ENCODE measurements at places on chromosomes 13 and 19.
A peak's percentile ranks its signal among the peaks of the same experiment; 100 is the strongest.

DNA sequence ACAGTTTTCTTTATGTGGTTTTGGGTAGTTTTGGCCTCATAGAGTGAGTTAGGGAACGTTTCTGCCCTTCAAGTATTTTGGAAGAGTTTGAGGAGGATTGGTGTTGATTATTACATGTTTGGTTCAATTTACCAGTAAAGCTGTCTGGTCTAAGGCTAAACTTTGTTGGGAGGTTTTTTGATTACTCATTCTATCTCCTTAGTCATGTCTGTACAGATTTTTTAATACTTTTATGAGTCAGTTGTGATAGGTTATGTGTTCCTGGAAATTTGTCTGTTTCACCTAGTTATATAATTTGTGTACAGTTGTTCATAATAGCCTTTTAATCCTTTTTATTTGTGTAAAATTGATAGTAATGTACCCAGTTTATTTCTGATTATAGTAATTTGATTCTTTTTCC is 20.4 kb downstream of the RNF17 start:
- DNase-seq: no peak

DNA sequence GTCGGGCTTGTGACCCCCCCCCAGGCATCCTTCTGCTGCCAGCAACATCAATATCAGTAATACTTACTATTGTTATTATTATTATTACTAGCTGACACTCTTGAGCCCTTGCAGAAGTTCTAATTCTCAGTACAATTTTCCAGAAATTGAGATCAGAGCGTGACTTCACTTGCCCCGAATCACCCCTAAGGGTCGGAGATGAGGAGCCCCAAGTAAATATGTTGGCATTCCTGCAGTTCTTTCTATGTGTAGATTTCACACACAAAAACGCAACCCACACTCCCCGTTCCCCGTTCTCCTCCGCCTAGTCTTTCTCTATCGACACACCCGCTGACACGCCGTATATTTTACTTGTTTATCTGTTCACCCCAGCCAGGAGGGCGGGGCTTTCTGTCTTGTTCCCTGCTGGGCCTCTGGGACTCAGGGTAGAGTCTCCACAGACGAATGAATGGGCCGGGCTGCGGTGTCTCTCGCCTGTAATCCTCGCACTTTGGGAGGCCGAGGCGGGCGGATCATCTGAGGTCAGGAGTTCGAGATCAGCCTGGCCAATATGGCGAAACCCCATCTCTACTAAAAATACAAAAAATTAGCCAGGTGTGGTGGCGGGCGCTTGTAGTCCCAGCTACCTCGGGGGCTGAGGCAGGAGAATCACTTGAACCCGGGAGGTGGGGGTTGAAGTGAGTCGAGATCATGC is 14.7 kb downstream of the TLE5 start:
- peak; percentile 66 for DNase-seq

GRCh38 chr19:40274585-40275544 is 10.3 kb downstream of the AKT2 start:
- DNase-seq: no peak

DNA sequence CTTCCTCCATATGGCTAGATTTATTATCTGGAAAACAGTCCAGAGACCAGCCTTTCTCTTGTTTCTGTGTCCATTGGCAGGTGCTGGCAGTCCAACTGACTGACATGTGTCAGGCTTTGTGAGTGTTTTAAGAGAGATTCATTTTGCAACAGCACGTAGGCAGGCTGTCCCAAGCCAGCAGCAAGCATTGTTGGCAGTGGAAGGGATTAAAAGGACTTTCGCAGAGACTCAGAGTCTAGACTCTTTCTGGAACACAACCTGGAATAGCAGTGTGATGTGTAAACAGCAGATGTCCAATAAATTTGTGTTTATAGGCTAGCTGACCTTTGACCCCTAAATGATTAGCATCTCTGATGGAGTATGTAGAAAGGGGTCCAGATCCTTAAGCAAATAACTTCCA is 222.2 kb upstream of the SERP2 start:
- DNase-seq: no peak

GRCh38 chr13:73672492-73672891 is 461.7 kb downstream of the KLF12 start:
- DNase-seq: no peak

- DNase-seq: no peak
Measured at GRCh38 chr13:38180126-38180525, 169.5 kb upstream of the UFM1 start.

GRCh38 chr19:16228637-16229321 is 31.1 kb downstream of the AP1M1 start:
- DNase-seq: no peak

GRCh38 chr13:75579529-75579928 is 29.9 kb downstream of the UCHL3 start:
- no peak for DNase-seq

- no peak for DNase-seq
Measured at GRCh38 chr19:49362929-49363267, 682 bp upstream of the TEAD2 start.

DNA sequence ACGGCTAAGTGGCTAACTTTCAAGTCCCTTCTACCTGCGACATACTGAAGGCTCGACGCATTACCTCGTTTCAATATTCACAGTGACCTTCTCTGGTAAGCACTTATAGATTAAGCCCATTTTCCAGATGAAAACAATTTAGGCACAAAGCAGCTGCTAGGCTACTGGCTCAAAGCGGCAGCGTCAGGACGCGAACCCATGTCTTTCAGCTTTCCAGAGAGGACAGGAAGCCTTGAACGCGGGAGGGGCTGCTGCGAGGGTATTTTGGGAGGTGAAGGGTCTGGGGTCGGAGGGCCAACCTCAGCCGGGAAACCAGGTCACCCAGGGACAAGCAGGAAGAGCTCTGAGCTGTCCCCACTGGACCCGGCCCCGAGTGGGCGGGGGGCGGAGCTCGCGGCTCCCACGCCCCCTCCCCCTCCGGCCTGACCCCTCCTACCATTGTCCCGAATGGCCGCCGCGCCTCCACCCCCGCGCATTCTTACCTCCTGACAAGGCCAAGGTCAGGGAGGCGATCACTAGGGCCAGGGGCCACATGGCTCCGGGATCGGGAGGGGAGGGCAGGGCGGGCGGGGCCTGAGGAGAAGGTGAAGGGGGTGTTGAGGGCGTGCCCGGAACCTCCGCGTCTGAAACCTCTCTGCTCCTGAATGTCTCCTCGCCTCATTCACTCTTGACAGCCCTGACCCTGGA is at the start of gene KLK13:
TSS of gene KLK13 (minus strand) at position 559 of the 687 bp plus-strand sequence. CDS start at position 534, 25 bp downstream.
- no peak for DNase-seq

DNA sequence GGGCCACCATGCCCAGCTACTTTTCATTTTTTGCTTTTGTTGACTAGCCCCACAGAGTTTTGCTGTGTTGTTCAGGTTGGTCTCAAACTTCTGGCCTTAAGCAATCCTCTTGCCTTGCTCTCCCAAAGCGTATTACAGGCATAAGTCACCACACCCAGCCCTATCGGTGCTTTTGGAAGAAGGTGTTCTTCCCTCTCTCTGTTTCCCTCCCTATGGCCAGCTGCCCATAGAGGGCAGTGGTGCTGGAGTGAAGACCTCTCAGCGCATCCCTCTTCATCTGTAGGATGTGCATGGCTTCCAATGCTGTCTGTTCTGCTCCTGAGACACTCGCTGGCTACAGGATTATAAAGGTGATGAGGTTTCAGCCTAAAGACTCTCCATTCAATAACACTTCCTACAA is 1.3 kb upstream of the CD22 start:
- no peak for DNase-seq

DNA sequence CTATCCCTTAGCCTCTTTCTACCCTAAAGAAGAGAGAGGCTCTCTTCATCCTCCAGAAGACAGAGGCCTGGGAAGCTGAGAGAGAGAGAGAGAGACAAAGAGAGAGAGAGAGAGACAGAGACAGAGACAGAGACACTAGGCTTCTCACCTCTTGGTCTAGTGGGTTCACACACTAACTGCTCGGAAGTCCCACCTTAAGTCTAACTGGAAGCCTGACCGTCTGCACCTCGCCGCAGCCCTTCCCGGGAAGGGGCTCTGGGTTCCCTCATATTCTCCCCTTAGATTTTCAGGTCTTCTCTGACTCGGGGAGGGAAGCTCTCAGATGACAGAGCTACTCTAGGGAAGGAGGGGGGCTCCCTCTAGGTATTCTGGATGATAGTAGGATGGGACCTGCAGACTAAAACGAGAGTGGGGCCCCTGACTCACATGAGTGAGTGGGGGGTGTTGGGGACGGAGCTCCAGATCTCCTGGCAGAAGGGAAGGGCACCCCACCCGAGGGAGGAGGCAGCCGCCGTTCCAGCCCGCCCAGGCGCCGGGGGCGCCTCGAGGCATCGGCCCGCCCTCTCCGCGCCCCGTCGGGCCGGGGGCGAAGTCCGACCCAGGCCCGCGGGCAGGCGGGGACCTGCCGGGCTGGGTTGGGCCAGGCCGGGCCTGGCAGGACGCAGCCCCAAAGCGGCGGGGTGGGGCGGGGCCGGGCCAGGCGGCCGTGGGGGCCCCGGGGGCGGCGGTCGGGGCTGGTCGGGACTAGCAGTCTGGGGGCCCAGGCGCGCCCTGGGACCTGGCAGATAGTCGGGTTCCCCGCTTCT is 2.0 kb upstream of the JUNB start:
- no peak for DNase-seq

DNA sequence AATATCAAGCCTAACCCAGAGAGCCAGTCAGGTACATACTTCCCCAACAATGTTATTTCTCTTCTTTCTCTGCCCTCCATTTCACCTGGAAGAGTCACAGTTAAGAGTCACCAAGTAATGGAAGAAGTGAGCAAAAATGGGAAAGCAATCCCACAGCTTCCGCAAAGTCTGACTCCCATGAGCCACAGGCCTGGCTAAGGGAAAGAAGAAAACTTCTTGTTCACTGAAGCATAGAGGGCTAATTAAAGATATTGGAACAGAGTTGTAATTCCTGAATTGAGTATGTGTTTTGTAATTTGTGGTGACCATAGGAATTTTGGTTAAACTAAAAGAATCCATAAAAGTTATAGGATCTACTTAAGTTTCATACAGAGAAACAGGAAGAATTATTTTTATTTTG is 830.9 kb upstream of the PCDH20 start:
- DNase-seq: no peak

DNA sequence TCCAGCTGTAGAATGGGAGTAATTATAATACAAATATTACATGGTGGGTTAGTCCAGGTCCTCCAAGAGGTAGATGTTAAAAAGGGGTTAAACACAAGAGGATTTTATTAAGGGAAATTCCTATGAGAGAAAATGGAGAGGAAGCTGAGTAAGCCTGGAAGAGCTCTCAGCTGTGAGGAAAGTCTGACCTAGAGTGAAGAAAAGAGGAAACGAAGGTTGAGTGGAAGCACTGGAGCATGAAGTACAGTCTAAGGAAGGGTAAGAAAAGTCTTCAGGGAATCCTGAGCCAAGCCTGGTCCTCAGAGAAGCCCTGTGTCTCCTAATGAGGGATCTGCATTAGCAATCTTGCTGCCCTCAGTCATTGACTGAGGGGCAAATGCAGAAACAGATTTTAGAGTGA is 506.2 kb downstream of the GPC5 start:
- DNase-seq: no peak

- no peak for DNase-seq
Measured at GRCh38 chr19:3944018-3944721, 11.3 kb downstream of the NMRK2 start.

DNA sequence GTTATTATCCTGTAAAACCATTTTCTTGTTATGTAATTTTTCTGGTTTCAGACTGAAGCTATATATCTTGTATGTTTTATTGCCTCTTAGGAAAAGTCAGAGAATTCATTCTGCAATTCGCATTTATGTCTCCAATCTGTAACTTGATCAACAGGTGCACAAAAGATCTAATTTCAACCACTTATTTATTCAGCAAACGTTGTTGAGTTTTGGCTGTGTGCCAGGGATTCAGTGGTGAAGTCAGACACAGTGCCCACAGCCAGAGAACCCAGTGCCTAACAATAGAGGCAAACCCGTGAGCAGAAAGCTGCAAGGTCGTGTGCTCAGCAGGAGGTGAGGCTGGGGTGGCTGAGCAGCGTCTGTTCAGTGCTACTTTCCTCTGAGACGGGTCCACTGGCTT is 119.5 kb upstream of the MCF2L start:
- no peak for DNase-seq

GRCh38 chr19:40370997-40371801 is 18.8 kb downstream of the HIPK4 start:
- no peak for DNase-seq

- no peak for DNase-seq
Measured at GRCh38 chr13:98260357-98261164, 83.5 kb upstream of the RNF113B start.

GRCh38 chr19:4338441-4339355 is at the start of gene STAP2:
Gene STAP2, minus strand, starts transcription at chr19:4338827. Its CDS starts 74 bp downstream, at chr19:4338753.
- DNase-seq: no peak

- DNase-seq: no peak
Measured at GRCh38 chr19:49863935-49864320, 3.4 kb downstream of the PNKP start.

DNA sequence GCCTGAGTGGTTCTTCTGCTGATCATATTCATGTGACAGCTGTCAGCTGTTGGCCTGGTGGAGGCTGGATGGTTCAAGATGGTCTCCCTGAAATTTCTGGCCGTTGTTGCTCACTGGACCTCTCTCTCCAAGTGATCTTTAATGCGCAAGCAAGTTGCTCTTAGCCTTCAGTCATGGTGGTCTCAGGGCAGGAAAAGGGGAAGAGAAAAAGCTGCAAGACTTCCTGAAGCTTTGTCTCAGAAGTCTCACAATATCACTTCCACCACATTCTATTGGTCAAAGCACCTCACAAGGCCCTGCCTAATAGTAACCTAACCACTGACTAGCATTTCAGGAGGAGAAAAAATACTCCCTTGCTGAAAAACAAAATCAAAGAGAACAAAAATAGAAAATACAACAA is 1.6 kb upstream of the ZNF567 start:
- DNase-seq: no peak

- DNase-seq: no peak
Measured at GRCh38 chr19:3045885-3046697, 16.2 kb downstream of the TLE5 start.

GRCh38 chr13:27455331-27455855 is 5.0 kb upstream of the MTIF3 start:
- no peak for DNase-seq

- no peak for DNase-seq
Measured at GRCh38 chr13:23960566-23961156, 63.4 kb upstream of the C1QTNF9B start.

DNA sequence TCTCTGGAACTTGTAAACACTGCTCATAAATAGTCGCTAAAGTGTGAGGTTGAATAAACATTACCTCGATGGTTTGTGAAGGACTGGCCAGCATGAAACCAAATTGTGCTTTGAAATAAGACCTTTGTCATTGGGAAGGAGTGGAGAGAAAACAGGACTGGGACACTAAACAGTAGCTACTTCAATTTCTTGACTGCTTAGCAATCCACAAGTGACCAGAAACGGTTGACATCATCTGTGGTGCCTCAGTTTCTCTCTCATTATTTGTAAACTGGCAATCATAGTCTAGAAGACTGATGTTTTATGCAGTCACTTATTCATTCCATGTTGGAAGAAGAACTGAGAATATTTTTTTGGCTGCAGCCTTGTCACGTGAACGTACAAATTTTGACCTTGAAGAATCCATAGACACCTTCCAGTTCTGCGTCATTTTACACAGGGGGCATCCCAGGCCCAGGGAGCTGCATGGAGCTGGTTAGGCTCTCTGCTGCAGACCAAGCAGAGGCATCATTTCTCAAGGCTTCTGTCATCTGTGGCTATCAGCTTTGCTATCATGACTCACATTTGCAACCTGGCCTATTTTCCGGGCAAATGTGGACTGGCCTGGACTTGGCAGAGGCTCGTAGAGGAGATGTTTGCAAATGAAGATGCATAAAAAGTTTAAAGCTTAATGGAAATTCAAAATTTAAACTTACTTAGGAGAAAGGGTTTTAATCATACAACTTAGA is 391.8 kb downstream of the FGF9 start:
- DNase-seq: no peak

GRCh38 chr19:39506944-39507714 is 7.8 kb upstream of the SELENOV start:
- DNase-seq: peak; percentile 22

- no peak for DNase-seq
Measured at GRCh38 chr13:101624210-101624922, 171.9 kb downstream of the ITGBL1 start.

Data from activated T-cell treated with anti-CD3 and anti-CD28 coated beads for 1 hour (primary cell).